T1000 (cell line): ENCODE measurements at places on chromosomes 5 and 9.

DNA sequence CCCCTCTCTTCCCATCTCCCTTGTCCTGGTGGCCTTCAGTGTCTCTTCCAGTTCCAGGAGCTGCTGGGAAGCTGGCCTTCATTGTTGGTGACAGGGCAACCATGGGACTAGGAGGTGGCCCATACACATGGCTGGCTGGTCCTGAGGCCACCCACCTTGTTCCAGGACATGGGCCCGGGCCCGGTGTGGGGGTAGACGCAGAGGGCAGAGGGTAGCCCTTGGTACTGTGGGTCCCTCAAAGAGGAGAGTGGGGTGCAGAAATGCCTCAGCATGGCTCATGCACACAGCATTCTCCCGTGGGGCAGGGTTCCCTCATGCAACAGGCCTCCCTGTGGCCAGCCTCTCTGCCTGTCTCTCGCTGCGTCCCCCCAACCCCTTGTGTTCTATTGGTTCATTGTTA lies 20.8 kb downstream of the SLC6A7 start:
- DNase-seq = no peak

- peak; percentile 35 for DNase-seq
Observed at GRCh38 chr9:136306211-136307208, 2.6 kb upstream of the CCDC187 start.

DNA sequence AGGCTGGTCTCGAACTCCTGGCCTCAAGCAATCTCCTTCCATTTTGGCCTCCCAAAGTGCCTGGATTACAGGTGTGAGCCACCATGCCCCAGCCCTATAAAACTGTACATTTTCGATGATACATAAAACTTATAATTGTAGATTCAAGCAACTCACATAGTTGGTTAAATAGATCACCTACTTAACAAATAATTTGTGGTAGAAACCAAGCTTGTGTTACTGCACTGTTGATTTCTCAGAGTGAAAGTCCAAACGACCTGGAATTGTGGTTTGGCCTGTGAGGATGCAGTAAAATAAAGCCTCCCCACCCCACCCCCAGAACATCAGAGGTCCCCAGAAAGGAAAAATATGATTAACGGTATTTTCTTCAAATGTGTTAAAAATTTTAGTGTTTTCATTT lies 92.7 kb downstream of the TRIO start:
- no peak for DNase-seq

DNA sequence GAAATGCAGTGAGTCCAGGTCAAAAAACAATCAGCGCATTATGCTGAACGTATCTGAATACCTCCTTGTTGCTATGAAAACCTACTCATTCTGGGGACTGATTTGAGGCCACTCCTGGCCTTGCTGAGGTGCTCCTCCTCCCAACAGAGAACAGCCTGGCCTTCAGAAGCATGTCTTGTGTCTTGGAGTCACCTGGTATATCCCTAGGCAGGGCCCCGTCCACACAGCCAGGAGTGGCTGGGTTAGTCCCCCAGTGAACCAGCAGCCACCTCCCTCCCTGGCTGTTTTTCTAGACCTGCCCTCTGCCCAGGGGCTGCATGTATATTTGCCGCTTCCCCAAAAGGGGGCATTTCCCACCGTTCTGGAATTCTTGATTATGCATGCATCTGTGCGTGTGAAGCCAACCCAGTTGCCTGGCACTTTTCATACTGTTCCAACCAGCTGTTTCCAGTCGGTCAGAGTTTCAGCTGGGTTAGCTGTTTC lies 99.2 kb upstream of the SPATA31C2 start:
- DNase-seq = no peak
